NCI-H187 (cell line): ENCODE measurements at places on chromosomes 12 and 14.

GRCh38 chr12:22271023-22271422 is 63.5 kb downstream of the ST8SIA1 start:
- DNase-seq, result no peak

- DNase-seq, result peak; percentile 47
Measured at GRCh38 chr12:12334367-12335040, 15.5 kb downstream of the MANSC1 start.

DNA sequence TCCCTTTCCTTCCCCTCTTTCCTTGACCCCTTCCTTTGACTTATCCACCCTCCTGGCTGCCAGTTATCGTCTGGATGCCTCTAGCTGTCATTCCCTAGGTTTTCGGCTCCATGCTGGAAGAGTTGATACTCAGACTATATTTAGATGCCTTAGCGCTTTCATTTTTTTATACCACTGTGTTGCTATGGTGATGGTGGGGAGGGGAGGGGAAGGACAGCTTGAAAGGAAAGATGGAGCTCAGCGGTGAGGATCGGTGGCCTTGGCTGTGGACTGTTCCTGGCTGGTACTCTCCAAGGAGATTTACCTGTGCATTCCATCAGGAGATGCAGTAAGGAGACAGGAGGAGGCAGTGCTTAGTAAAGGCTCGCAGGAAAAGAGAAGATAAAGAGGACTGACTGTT is 108.7 kb downstream of the SLC8A3 start:
- no peak for DNase-seq

DNA sequence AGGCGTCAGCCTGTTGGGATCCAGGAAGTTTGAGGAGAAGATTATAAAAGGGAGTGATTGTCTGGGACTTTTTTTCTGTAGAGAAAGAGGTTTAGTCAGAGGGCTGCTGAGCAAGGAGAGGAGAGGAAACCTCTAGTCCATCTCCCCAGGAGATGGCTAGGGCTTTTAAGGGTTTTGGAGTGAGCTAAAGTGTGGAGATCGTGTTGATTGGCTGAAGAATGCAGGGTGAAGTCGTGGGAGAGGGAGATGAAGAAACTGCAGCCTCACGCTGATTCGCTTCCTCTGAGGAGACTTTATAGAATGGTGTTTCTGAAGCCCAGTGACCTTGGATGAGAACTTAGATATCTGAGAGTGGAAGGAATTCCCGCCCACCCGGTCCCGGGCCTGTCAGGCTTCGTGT is 193.7 kb upstream of the PWP1 start:
- DNase-seq, result no peak

DNA sequence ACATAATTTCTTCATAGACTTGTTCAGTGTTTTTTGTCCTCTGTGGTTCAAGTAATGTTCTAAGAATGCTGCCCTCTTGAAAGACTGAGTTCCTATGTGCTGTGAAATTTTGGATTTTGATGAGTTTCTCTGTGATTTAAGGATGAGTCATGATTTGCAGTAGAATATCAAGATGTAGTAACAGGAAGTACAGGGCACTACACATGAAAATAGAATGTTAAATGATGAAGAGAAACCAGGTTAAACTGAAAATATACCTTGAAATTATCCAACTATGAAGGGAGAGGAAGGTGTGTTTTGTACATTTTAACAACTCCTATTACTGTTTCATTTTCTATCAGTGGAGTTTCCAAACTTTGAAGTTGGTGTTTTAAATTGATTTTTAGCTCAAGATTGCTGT is 4.8 kb downstream of the ELK3 start:
- DNase-seq, result no peak

- no peak for DNase-seq
Measured at GRCh38 chr12:52032446-52032803, 18.8 kb upstream of the NR4A1 start.

GRCh38 chr12:42924482-42924881 is 334.9 kb upstream of the PRICKLE1 start:
- no peak for DNase-seq

- no peak for DNase-seq
Measured at GRCh38 chr14:103136388-103137271, 13.4 kb downstream of the TNFAIP2 start.

- DNase-seq, result no peak
Measured at GRCh38 chr12:14956905-14957304, 4.5 kb downstream of the ARHGDIB start.

GRCh38 chr12:103998976-103999375 is 33.3 kb downstream of the TDG start:
- DNase-seq, result no peak

DNA sequence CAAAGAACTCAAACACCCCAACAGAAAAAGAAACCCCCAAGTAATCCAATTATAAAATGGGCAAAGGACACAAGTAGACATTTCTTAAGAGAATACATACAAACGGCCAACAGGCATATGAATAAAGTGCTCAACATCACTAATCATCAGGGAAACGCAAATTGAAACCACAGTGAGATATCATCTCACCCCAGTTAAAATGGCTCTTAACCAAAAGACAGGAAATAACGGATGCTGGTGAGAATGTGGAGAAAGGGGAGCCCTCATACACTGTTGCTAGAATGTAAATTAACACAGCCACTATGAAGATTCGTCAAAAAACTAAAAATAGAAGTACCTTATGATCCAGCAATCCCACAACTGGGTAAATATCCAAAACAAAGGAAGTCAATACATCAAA is 52.4 kb downstream of the CLMN start:
- no peak for DNase-seq

DNA sequence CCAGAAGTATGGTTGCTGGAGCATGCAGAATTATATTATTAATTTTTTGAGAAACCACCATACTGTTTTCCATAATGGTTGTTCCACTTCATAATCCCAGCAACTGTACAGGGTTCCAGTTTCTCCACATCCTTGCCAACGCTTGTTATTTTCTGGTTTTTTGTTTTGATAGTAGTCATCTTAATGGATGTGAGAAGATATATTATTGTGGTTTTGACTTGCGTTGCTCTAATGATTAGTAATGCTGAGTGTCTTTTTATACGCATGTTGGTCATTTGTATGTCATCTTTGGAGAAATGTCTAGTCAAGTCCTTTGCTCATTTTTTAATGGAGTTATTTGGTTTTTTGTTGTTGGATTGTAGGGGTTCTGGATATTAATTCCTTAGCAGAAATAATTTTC is 58.1 kb downstream of the DAAM1 start:
- no peak for DNase-seq

GRCh38 chr12:131895640-131896079 is 1.2 kb downstream of the ULK1 start:
- no peak for DNase-seq

- no peak for DNase-seq
Measured at GRCh38 chr14:70366911-70367310, 7.4 kb upstream of the COX16 start.

DNA sequence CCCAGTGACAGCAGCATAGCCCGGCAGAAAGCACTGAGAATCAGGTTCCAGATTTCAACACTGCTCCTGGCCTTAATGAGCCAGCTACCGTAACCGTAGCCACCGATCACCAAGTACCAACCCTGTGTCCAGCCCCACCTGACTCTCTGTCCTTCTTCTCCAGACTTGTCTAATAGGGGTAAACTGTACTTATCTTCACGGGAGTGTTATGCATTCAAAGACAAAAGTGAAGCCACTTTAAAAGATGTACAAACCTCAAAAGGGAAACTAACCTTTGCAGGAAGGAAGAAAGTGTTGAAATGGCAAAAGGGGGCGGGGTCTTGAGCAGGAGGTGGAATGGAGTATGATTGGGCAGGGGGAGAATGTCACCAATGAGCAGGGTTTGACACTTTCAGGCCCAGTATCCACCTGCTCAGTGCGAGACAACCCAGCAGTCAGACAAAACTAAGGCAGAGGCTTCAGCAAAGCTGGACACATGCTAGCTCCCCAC is 226.1 kb downstream of the CHST11 start:
- DNase-seq, result no peak
